ENCODE measurements at places on chromosomes 7 and 10.

DNA sequence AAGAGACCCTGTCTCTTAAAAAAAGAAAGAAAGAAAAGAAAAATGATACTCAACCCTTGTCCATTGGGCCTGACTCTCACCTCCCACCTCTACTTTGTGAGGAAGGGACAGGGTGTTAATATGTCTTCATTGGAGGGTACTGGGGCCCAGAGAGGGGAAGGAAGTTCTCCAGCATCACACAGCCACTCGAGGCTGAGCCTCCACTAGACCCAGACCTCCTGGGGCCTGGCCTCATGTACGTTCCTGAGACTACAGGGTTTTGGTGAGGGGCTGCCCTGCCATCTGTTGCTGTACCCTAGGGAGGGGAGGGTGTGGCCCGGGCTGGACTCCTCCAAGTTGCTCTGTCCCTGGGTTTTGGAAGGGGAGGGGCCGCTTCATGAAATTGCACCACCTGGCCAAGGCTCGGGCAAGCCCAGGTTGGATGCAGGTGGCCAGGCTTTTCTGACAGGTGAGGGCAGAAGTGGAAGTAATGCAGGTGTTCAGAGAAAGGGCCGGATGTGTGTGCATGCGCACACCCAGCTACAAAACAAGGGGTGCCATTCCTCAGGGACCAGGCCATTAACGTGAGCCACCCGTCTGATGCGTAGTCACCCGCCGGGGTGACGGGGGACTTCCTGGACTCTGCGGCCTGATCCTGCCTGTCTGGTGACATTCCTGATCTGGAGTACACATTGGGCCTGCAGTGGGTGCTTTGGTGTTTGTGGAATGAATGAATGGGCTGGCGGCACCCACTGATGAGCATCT, 21.7 kb downstream of the GTF2IRD1 start:
- DNase-seq: no peak

- DNase-seq: no peak
These were observed 72.5 kb downstream of the BBS9 start for GRCh38 chr7:33201821-33202220.

- DNase-seq: no peak
These were observed 27.0 kb upstream of the FRAT2 start for GRCh38 chr10:97361537-97361901.

- no peak for DNase-seq
These were observed 229.2 kb downstream of the TCF7L2 start for GRCh38 chr10:113179265-113179664.

DNA sequence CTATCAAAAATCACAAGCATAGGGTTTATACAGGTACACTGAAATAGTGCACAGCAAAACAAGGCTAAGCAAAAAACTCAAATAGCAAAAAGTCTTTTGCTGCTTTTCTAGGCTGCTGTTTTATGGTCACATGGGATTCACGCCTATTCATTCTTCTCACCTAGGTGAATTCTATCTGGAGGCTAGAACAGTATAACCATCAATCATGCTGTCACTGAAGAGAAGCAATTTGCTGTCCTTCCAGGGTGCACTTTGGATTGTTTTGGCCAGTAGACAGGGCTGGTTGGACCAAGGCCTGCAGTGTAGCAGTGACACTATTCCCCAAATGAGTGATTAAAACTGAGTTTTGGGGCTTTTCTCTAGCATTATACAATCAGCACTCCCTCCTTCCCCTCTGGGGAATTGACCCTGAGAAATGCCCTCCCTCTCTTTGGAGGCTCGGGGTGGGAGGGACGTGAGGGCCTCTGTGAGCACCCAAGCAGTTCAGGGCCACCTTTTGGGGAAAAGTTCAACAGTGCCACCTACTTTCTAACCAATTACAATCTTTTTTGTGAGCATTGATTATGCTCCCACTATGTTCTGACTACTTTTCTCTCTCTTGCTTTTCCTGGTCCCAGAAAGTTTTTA, 16.2 kb upstream of the SND1 start:
- no peak for DNase-seq

DNA sequence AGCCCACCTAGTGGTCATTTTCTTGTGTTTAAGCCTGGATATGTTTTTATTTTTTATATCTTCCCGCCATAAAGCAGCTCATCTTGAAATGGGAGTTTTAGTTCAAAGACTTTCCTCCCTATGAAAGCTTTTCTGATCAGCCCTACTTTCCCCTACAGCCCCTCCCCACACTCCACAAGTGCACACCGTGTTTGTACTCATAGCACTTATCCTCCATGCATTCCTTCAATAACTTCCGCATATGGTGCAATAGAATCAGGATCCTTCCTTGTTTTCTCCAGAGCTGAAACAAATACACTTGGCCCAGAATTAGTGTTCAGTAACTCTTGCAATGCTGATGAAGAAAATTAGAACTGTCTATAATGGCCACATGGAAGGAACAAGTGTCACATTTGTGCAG, 235.9 kb downstream of the KCNMA1 start:
- no peak for DNase-seq

GRCh38 chr7:90568213-90568612, 27.9 kb upstream of the CDK14 start:
- no peak for DNase-seq

DNA sequence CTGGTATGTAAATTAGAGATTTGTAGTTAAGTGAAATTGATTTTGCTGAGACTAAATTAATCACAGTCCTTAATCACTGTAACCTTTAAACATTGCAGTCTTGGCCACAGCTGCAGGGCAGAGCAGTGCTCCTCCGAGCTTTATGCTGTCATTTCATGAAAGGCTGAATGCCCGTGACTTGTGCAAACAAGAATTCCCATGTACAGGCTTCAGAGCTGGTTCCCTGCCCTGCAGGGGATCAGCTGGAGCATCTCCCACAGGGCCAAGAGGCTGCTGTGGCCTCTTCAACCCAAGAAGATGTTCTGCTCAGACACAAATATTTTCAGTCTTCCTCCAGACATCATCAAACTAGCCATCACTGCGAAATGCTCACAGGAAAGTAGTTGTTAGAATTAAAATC, 419.1 kb downstream of the AUTS2 start:
- DNase-seq: no peak

GRCh38 chr10:22934726-22935125, 6.9 kb downstream of the ARMC3 start:
- no peak for DNase-seq

DNA sequence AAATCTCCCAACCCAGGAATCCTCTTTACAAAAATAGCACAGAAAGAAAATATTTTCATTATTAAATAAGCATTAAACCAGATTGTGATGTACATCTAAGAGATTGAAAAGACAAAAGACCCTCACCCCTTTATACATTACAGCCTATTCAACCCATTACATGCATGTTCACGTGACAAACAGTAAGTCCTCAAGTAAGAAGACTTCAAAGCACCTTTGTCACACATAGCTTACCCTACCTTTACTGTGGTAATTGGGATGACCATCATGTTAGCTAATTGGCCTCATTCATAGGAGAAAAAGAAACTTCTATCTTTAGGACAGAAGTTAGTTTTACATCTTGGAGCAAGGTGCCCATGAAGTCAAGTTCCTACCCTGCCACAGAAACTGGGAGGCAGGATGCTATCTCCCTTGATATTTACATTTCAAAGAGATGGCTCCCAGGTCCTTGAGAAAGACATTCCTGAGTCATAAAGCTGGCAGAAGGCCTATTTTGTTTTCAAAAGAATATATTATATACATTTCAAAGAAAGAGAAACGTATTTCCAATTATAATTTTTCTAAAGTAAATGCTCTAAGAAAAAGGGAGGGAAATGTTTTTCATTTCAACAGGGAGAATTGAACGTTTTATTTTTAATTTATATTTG, 48.1 kb downstream of the GNAI1 start:
- DNase-seq: no peak

- no peak for DNase-seq
These were observed 423 bp downstream of the BAZ1B start for GRCh38 chr7:73521636-73522104.

DNA sequence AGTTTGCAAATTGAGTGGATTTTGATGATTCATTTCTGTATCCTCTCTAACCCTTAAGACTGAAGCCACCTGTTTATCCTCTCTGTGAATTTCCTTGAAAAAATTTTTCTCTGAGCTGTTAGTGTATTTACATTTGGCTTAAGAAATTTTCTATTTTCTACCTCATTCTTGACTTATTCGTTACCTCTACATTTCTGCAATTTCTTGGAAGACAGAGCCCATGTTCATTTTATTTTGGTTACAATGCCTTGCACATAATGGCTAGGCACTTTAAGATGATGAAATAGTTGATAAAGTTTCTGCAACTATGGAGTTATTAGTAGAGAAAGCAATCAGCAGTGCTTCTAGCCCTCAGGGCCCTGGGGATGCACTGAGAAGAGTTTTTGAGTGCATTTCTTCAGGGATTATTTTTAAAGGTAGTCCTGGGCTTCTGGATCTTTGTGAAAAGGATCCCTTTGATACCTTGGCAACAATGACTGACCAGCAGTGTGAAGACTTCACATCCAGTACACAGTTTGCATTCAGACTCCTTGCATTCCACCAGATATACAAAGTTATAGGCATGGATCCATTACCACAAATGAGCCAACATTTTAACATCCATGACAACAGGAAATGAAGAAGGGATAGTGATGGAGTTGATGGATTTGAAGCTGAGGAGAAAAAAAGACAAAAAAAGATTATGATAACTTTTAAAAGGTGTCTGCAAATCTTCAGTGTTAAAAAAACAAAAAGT, 68.2 kb downstream of the CH25H start:
- no peak for DNase-seq

GRCh38 chr7:134071355-134072331, 55.5 kb upstream of the LRGUK start:
- no peak for DNase-seq

DNA sequence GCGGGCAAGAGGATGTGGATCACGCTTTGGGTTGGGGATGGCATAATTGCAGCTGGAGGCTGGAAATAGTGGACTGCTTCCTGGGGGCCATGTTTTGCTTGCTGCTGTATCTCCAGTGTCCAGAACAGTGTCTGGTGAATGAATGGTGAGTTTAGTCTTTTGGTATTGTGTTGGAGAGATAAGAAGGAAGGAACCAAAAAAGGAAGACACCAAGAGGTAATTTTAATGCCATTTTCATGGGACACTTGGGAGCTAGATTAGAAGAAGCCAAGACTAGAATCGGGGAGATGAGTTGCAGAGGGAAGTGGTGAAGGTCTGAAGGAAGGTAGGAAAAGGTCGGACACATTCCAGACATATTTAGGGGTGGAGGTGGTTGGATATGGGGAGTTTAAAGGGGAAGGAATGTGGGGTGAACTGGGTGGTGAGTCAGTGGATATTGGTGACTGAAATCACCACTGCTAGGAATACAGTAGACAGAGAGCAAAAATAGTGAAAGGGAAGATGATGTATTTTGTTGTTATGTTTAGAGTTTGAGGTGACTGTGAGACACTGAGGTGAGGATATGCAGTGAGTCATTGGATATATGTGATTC, 76.7 kb downstream of the CCNY start:
- no peak for DNase-seq

DNA sequence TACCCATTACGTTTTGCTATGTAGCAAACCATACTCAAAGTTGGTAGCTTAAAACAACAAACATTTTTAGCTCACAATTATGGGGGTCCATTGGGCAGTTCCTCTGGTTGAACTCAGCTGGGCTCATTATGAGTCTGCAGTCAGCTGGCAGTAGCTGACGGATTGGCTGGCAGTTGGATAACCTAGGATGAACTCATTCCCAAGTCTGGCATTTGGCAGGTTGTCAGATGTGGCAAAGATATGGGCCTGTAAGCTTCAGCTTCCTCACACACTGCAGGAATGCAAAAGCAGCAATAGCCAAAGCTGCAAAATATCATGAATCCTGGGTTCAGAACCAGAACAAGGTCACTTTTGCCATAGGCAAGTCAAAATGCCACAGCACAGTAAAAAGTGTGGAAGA, 412.2 kb upstream of the SORCS1 start:
- peak; percentile 32 for DNase-seq

DNA sequence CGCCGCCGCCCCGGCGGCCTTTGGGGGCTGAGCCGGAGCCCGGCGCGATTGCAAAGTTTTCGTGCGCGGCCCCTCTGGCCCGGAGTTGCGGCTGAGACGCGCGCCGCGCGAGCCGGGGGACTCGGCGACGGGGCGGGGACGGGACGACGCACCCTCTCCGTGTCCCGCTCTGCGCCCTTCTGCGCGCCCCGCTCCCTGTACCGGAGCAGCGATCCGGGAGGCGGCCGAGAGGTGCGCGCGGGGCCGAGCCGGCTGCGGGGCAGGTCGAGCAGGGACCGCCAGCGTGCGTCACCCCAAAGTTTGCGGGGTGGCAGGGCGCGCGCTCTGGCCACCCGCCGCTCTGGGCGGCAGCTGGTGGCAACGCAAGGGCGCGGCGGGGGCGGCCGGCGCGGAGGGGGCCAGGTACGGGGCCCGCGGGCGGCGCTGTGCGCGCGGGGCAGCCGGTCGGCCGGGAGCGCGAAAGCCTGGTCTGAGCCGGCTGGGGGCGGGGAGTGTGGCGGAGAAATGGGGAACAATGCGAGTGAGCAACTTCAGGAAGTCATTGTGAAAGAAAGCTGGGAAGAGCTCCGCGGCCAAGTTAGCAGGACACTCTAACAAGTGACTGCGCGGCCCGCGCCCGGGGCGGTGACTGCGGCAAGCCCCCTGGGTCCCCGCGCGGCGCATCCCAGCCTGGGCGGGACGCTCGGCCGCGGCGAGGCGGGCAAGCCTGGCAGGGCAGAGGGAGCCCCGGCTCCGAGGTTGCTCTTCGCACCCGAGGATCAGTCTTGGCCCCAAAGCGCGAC, at the start of gene IKZF1:
Gene IKZF1, plus strand, starts transcription at position 588 of the 782 bp plus-strand sequence. CDS start 14,346 bp downstream, outside the sequence.
- DNase-seq: peak; percentile 52

- DNase-seq: no peak
These were observed 30.1 kb downstream of the BTBD16 start for GRCh38 chr10:122301055-122301810.

DNA sequence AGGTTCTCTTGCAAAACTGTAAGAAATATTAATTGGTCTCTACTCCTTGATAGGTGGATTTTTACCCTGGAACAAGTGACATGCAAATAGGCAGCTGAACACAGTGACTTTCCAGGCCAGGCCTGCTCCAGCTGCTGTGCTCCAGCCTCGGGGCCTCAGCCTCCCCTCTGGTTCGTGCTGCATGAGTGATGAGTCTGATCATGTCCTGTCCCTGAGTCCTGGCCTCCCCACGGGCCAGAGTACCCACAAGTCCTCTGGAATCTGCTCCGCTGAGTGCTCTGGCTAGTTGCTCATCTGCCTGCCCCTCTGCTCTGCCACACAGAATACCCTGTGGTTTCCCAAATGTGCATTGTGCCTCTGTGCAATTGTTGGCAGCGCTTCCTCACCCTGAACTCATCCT, 80.1 kb upstream of the PDZD8 start:
- no peak for DNase-seq

Data from mucosa of gallbladder (tissue), 1 donor.